Muscle of leg (tissue), 16 donors: ENCODE measurements at places on chromosomes 3 and 15. TPM values are rescaled to one million over a fixed set of nuclear protein-coding genes. Genes with fewer than 3 reads are reported as not detected.

- peaks cover 24% of the 10 kb centered on the region for H3K36me3 ChIP-seq
- no peak for DNase-seq
- no peaks in the 10 kb centered on the region for H3K4me1 ChIP-seq
These were observed 31.9 kb downstream of the DNAH1 start for GRCh38 chr3:52347716-52348635.

DNA sequence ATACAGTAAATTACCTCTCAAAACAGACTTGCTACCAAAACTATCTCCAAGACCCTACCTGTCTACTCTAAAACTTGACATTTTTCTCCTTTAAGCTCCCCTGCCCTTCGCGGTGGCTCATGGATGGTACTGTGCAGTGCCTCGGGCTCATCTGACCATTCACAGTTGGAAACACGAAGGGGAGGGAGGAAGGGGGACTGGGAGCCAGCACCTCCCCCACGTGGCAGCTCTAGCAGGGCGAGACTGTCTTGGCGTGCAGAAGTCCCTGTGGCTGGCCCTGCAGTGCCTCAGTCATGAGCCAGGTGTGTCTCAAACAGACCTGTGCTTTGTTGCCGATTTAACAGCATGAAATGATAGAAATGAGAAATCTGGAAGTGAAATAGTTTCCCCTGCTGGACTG is 372.0 kb downstream of the GABRG3 start:
- DNase-seq = no peak
- H3K4me1 ChIP-seq = no peaks in the 10 kb centered on the region
- no peak overlapping the region for H3K4me3 ChIP-seq
- H3K27me3 ChIP-seq = no peaks in the 10 kb centered on the region

DNA sequence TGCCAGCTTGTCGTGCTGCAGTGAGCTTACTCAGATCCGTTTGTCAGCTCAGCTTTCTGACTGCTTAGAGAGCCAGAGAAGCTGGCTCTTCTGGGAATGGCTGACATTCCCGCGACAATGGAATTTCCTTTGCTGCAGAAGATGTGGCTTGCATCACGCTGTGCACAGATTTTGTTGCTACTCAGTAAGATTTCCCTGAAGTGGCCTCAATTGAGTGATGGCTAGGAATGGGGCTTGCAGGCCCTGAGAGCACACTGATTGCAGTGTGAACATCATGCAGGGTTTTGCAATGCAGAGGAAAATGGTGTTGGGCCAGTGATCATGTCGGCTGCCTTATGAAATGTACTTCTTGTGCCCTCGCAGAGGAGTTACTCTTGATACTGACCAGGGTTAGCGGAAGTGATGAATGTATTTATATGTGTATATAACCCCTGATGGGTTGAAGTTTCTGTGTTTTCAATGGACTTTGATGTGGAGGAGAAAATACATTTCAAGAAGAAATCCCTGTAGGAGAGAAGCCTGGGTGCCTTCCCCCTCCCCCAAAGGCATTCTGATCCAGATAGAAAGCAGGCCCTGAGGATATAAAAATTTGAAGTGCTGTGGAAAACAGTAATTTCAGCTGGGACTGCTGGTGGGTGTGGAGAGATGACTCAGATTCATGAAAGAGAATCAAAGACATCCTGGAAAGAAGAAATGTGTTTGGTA is 102.5 kb upstream of the PDZRN3 start:
- DNase-seq = peak; percentile 86
- H3K27me3 ChIP-seq = no peaks in the 10 kb centered on the region

DNA sequence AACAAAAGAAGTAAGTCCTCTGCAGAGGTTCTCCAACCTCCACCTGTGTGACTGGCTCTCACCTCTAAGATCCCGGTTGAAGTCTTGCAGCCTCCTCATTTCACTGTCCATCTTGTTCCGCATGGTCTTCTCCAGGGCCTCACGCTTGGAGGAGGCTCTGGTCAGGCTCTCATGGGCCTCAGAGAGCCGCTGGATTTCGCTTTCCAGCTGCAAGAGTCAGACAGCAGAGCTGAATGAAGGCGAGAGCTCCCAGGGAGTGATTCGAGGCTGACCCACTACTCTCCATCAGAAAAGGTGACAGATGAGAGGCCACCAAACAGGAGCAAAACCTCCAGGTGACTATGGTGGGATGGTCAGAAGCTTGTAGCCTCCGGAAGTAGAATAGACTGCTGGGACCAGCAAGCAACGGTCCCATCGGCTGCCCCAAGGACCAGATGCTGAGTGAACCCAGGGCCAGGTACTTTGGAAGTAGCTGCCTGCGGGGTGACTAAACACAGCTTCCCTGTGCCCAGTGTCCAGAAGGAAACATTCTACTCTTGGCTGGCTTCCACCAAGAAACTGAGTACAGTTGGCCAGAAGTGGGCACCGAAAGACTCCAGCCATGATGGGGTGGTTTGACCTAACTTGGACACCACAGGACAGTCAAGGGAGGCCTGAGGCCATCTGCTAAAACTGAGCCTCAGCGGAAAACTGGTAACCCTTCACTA is 7.9 kb downstream of the AMOTL2 start:
- no peak overlapping the region for H3K4me3 ChIP-seq
- H3K27me3 ChIP-seq = no peaks in the 10 kb centered on the region
- peak overlapping the region; percentile 71 for H3K27ac ChIP-seq
- peaks cover 96% of the 10 kb centered on the region for H3K36me3 ChIP-seq
- H3K4me1 ChIP-seq = peaks cover 100% of the 10 kb centered on the region

DNA sequence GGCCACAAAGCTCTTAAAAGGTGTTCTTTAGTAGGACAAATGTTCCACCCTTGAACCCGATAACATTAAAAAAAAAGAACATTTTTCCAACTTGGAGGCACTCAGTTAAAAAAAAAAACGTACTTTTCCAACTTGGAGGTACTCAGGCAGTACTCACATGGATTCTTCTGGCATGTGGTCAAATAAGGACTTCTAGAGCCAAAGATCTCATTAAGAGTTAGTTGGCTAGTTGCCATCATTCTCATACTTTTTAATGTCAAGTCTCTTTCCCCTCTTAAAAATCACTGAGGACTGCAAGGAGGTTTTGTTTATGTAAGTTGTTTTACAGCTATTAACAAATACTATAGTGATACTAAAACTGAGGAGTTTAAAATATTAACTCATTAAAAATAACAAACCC is 101.0 kb downstream of the CADPS start:
- no peaks in the 10 kb centered on the region for H3K36me3 ChIP-seq
- peak; percentile 28 for DNase-seq

DNA sequence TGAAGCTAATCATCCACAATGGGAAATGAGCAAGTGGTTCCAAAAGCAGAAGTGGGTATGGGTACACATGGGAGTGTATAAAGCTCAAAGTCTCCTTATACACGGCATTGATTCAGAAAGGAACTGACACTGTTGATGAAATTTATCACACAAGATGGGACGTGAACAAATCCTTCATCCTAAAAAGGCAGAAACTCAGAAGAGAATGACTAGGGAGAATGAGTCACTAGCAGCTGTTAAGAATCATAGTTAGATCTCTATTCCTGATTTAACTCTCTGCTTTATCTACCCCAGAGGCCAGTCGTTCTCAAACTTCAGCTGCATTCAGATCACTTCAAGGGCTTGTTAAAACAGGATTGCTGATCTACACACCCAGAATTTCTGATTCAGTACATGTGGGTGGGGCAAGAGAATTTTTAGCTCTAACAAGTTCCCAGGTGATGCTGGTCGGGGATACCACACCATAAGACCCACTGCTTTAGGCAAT is 97.7 kb upstream of the PHLDB2 start:
- no peaks in the 10 kb centered on the region for H3K27me3 ChIP-seq
- peak overlapping the region; percentile 77 for H3K27ac ChIP-seq
- no peaks in the 10 kb centered on the region for H3K36me3 ChIP-seq
- peaks cover 18% of the 10 kb centered on the region for H3K4me1 ChIP-seq
- DNase-seq = peak; percentile 76

The CACNA2D3 gene
- total RNA-seq = 1.4 TPM

- peaks cover 20% of the 10 kb centered on the region for H3K4me1 ChIP-seq
- no peak overlapping the region for H3K27ac ChIP-seq
- H3K27me3 ChIP-seq = no peaks in the 10 kb centered on the region
- no peaks in the 10 kb centered on the region for H3K36me3 ChIP-seq
- peak; percentile 21 for DNase-seq
These were observed 153.8 kb downstream of the SEMA6D start for GRCh38 chr15:47870956-47871625.
